Effector memory CD4-positive, alpha-beta T cell (primary cell): ENCODE measurements at places on chromosomes 5 and 9.

- no peak for DNase-seq
Observed at GRCh38 chr5:108418197-108418596, 36.3 kb upstream of the FBXL17 start.

GRCh38 chr9:94160594-94161501 is 76.6 kb downstream of the PTPDC1 start:
- DNase-seq = no peak

- DNase-seq = no peak
Observed at GRCh38 chr9:108439947-108440346, 415.8 kb downstream of the ACTL7B start.

DNA sequence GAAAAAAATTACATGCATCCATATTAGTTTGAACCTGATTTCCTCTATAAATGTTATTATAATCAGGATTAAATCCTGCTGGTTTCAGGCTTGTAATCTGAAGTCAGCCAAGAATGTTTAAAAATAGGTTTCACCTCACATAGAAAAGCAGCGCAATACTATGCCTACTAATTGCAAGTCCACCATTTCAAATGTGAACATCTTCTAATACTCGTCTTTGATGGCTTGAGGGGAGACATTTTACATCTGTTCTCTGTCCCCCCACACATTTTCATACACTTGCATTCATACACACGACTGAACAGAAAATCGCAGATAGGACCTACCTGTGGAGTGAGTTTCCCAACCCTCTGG is 41.8 kb downstream of the FREM1 start:
- DNase-seq = no peak

DNA sequence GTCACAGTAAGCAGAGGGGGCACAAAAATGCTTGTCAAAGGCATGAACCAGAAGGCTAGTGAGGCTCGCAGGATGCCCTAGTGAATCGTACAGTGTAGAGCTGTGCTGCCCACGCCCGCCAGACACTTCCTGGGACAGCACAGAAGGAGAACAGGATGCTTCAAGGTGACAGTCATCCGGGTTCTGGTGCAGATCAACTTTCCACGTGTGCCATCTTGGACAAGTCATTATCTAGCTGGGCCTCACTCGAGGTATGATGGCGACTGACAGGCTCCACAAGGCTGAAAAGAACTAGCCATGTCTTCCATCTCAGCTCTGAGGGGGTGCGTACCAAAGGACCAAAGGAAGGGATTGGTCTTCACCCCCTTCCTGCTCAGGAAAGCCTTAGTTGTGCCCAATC is 14.0 kb downstream of the SPRY4 start:
- no peak for DNase-seq

DNA sequence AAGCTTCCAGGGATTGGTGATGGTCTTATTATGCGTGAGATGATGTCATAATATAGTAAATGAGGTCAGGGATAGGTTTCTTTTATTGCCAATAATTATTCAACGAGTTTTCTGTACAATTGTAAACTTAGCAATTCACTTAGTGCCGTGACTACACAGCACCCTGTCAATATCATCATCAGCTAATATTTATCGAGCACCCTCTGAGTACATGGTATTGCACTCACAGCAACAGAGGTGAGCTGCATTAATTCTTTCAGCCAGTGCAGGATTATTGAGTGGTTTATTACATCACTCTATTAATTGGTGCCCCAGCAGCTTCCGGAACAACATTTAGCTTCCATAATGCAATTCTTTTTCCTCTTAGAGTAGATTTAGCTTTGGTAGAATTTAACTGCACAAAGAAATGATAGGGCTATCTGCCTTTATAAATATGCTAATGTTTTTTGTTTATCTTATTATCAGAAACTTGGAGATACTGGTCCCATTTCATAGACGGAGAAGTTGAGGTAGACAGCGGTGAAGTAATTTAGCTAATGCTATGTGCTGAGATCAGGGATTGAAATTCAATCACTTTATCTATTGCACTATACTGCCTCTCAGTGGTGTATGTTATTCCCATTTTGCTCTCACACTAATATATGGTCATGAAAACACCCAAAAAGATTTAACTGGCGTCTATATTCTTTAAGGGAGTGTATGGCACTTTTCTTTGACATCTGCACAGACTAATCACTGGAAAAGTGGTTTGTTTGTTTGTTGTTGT is 726.1 kb upstream of the WWC1 start:
- no peak for DNase-seq

GRCh38 chr9:110069326-110070248 is 138.4 kb downstream of the C9orf152 start:
- no peak for DNase-seq

DNA sequence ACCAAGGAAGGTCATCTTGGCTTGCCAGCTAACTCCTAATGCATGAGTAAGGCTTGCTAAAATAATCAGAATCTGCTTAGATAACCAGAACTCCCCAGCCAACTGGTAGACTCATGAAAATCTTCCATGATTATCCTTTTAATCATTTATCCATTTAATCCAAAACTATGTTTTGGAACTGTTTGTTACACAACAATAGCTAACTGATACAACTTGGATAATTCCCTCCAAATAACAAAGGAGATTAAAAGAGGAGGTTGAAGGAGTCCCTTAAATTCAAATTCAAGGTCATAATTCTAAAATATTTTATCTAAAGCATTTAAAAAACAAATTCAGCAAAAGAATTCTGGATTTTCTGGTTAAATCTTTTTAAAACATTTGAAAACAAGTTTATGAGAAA is 222.1 kb downstream of the DEPDC1B start:
- no peak for DNase-seq

DNA sequence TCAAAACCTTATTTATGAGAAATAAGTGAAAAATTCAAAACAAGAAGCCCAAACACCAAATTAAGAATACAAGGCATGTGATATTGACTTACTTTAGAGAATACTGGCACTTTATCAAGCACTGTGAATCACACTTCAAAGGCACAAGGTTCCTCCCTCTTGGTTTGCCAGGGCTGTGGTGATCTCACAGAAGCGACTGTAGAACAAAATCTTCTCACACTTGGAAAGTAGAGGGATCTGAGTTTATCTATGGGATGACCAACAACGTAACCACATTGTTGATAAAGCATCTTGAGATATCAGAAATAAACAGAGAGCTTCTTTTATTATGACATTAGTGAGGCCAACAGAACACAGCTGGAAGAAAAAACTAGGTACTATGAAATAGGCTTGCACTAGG is 295.9 kb downstream of the NFIB start:
- no peak for DNase-seq

- no peak for DNase-seq
Observed at GRCh38 chr5:68007451-68007850, 208.1 kb upstream of the PIK3R1 start.

DNA sequence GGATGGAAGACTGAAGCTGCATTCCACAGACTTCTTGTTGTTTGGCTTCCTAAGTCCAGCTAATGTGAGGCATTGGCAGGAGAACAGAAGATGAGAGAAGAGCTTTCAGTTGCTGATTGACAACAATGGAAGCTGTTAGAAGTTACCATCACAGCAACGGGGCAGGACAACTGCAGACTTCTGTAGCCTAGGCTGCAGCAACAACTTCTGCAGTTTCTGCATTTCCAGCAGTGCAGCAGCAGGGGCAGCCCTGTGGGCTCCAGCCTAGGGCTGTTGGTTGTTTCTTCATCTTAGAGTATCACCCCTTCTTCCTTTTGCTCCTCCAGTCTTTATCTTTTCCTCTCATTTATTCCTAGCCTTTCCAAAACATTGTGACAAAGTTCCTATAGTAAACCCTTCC is 528.8 kb upstream of the PTGER4 start:
- DNase-seq = no peak

GRCh38 chr5:143014017-143014651 is 244.0 kb downstream of the ARHGAP26 start:
- DNase-seq = no peak

DNA sequence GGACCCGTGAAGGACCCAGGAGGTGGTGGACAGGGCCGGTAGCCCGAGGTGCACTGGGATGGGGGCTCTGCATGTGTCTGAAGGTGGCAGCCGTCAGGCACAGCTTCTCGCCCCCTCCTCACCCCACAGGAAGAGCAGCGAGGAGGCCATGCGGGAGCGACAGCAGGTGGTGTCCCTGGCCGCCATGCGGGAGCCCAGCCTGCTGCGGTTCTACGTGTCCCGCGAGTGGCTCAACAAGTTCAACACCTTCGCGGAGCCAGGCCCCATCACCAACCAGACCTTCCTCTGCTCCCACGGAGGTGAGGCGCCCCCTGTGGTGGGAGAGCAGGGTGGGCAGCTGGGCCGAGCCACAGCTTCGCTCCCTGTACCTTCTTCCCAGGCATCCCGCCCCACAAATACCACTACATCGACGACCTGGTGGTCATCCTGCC is 39.9 kb downstream of the USP20 start:
- no peak for DNase-seq
